ENCODE measurements at places on chromosomes 12 and 14. TPM values are rescaled to one million over a fixed set of nuclear protein-coding genes. Genes with fewer than 3 reads are reported as not detected.

The EML1 gene
- 71.6 TPM for total RNA-seq

The CCNK gene
- total RNA-seq, result 36.1 TPM

The C1S gene
- total RNA-seq, result 0.40 TPM

The KRAS gene
- total RNA-seq, result 19.3 TPM

The PRMT5 gene
- 67.0 TPM for total RNA-seq

The ESYT1 gene
- total RNA-seq, result 313 TPM

The CABP1 gene
- not detected for total RNA-seq

The TOX4 gene
- total RNA-seq, result 45.6 TPM

The ZC2HC1C gene
- 0.99 TPM for total RNA-seq

The COA8 gene
- 19.3 TPM for total RNA-seq

The MUCL1 gene
- total RNA-seq, result not detected

The ACOT4 gene
- 1.5 TPM for total RNA-seq

The ADSS1 gene
- total RNA-seq, result 1.2 TPM

The ELK3 gene
- total RNA-seq, result 31.9 TPM

The INSM2 gene
- not detected for total RNA-seq

The INHBC gene
- total RNA-seq, result not detected

The KRT80 gene
- 2.0 TPM for total RNA-seq

The DTX3 gene
- total RNA-seq, result 4.8 TPM

The PRKD1 gene
- 8.9 TPM for total RNA-seq
